Kidney (tissue), 22 donors: ENCODE measurements at places on chromosomes 1 and 21. TPM values are rescaled to one million over a fixed set of nuclear protein-coding genes. Genes with fewer than 3 reads are reported as not detected.

- H3K36me3 ChIP-seq = no peaks in the 10 kb centered on the region
- H3K4me1 ChIP-seq = no peaks in the 10 kb centered on the region
- peak; percentile 79 for DNase-seq
Observed at GRCh38 chr1:63774617-63775417, 1.0 kb downstream of the ROR1 start.

DNA sequence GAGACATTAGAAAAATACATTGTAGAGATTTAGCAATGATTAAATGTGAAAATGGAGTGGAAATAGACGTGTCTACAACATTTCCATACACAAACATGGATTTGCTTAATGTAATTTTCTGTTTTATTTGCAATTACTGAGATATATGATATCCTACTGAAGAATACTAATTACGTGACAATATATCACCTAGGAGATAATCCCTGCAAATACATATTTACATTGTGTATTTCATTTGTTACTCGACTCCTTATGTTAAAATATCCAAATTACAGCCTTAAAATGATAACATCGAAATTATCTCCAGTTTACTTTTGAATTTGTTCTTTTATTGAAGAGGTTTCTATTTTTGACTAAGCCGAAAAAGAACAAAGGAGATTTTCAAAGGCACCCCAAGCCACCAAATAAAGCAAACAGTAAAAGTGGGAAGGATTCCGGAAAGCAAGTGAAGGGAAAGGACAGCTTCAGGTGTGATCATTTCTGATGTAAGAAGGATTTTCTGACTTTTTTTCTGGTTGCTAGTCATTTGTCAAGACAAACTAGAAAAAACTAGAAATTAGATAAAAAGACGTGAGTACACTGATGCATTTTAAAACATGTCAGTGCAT lies 7.9 kb downstream of the LHX4 start:
- no peak overlapping the region for H3K4me3 ChIP-seq
- no peaks in the 10 kb centered on the region for H3K4me1 ChIP-seq
- H3K27ac ChIP-seq = no peak overlapping the region

DNA sequence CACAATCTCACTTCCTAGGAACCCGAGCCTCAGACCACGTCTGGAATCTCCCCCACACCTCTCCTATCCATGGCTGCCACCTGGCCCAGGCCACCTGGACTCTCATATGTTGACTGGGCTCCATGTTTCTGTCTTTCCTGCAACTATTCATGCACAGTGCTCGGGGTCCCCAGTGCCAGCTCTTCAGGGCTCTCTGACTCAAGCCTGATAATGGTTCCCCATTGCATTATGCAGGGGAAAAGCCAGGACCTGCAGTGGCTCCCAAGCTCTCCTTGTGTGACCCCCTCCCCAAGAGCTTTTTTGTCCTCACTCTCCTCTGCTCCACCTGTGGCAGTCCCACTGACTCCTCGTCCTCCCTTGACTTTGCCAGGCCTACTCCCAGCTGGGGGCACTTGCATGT lies 417.6 kb downstream of the NPHP4 start:
- no peak overlapping the region for H3K27ac ChIP-seq
- no peaks in the 10 kb centered on the region for H3K27me3 ChIP-seq
- no peaks in the 10 kb centered on the region for H3K4me1 ChIP-seq
- no peak overlapping the region for H3K4me3 ChIP-seq

- H3K27ac ChIP-seq = no peak overlapping the region
- no peaks in the 10 kb centered on the region for H3K27me3 ChIP-seq
- no peak overlapping the region for H3K4me3 ChIP-seq
- DNase-seq = no peak
- H3K36me3 ChIP-seq = no peaks in the 10 kb centered on the region
Observed at GRCh38 chr1:166390366-166391033, 223.7 kb upstream of the FAM78B start.

PER3 gene
- 5.1 TPM for polyA plus RNA-seq

DNA sequence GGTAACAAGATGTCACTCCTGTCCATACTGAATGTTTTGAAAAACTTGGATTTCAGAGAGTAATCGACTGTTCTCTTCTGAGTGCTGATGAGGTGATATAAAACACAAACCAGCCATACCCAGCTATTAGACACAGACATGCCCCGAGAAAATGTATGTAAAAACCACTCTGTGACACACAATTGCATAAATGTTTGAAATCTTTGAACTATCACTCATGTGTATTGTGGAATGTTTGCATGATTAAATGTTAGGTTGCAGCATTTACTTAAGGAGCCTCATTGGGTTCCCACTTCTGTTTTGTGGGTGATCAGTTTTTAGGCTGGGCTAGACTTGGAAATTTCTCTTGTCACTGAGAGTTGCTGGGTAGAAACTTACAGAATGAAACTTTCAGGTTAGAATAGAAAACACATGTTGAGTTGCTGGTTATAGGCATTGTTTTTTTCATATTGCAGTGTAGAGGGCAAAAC lies 270.4 kb upstream of the B3GALT2 start:
- DNase-seq = no peak
- H3K27me3 ChIP-seq = no peaks in the 10 kb centered on the region
